Right renal cortex interstitium (tissue), 3 donors: ENCODE measurements at places on chromosomes 16 and 17. TPM values are rescaled to one million over a fixed set of nuclear protein-coding genes. Genes with fewer than 3 reads are reported as not detected.

GRCh38 chr16:69443927-69444631, 19.7 kb downstream of the CYB5B start:
- DNase-seq: no peak

DNA sequence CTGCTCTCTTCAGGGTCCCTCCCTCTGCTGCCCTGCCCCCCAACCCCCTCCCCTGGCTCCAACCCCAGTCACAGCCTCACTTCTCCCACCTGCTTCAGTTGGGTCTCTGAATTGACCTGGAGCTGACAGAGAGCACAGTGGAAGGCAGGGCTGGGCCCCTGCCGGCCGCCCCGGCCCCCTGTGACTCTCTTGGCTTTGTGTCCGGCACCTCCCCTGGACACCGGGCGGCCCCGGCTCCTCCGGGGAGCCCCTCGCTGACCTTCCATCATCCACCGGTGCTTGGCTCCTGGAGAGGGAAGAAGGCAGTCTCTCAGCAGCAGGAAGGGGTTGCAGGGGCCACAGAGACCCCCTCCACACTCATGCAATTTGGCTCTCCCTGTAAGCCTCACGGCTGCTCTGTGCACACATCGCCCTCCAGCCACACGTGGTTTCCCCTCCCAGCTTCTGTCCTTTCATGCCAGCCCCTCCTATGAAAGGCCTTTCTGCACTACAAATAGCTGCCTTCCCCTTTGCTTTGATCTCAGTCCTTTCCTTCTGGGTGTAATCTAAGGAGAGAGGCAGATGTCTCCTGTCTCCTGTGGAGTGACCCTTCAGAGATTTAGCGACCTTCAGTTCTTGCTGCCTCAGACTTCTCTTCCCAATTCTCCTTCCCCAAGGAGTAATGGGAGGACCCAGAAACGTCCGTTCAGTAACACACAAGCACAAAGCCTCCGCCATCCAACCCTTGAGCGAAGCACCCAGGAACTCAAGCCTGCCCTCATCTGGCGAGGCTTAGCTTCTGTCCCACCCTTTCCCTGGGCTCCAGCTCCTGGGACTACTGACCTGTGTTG, 8.3 kb downstream of the NKIRAS2 start:
- DNase-seq: no peak

The GRIN2A gene
- 6.4 TPM for polyA plus RNA-seq

DNA sequence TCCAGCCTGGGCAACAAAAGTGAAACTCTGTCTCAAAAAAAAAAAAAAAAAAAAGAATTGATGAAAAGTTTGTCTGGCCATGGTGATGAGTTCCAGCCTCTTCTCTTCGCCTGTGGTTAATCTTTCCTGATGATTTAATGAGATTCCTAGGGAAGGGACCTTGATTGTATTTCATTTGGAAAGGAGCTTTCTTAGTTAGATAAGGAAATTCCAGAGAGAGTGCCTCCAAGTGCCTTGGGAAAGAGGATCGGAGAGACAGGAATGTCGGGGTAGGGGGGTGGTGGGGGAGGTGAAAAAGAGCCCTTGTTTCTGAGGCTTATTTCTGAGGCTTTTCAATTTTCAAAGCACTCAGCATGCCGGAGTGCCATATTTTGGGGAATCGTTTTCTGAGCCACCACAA, 93.2 kb upstream of the SIAH1 start:
- no peak for DNase-seq

GRCh38 chr17:31495022-31495885, 103.8 kb downstream of the RAB11FIP4 start:
- DNase-seq: no peak

- no peak for DNase-seq
These were observed 2.8 kb downstream of the ADGRG1 start for GRCh38 chr16:57630931-57631845.

DNA sequence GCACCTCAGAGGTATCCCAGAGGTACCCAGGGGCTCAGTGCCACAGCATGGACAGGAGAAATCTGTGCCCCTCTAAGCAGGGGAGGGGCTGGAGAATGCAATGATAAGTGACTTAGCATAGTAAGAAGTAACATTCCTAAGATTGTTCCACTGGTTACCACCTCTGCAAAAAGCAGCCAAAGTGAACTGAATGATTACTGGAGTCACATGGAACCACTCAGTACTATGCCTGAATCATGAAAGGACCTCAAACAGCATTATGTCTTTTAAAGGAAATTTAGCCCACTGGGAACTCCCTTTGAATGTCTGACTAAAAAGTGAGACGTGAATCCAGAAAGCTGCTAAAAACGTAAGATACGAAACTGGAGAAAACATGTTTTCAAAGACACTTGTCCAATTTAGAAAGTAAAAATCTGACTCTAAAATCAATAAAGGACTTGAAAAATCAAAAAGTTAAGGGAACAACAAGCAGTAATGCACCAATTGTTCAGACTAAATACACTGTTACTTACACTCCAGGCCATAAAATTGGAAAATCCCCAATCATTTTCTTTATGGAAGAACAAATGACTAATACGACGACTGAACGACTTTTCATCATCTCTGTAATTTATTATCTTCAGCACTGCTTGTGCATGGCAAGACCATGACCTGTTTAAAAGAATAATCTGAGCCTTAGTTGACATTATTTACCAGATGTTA, 38.6 kb downstream of the LITAFD start:
- DNase-seq: no peak
